ENCODE measurements at places on chromosomes 5 and 9.
A peak's percentile ranks its signal among the peaks of the same experiment; 100 is the strongest.

GRCh38 chr9:101738566-101739183, at the start of gene GRIN3A:
Gene GRIN3A, minus strand, starts transcription at chr9:101738647. Its CDS starts 668 bp downstream, at chr9:101737979.
- peak; percentile 2 for DNase-seq

DNA sequence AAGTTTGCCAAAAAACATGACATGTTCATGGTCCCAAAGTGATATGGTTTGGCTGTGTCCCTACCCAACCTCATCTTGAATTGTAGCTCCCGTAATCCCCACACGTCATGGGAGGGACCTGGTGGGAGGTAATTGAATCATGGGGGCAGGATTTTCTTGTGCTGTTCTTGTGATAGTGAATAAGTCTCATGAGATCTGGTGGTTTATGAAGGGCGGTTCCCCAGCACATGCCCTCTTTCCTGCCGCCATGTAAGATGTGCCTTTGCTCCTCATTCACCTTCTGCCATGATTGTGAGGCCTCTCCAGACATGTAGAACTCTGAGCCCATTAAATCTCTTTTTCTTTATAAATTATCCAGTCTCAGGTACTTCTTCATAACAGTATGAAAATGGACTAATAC, 322.1 kb downstream of the MED10 start:
- no peak for DNase-seq

- no peak for DNase-seq
Observed at GRCh38 chr9:92180669-92181181, 65.5 kb upstream of the SPTLC1 start.

GRCh38 chr5:39892708-39893107, 467.9 kb upstream of the DAB2 start:
- no peak for DNase-seq

All from ACHN (cell line).